ENCODE measurements at places on chromosomes 2 and 18.
A peak's percentile ranks its signal among the peaks of the same experiment; 100 is the strongest.

DNA sequence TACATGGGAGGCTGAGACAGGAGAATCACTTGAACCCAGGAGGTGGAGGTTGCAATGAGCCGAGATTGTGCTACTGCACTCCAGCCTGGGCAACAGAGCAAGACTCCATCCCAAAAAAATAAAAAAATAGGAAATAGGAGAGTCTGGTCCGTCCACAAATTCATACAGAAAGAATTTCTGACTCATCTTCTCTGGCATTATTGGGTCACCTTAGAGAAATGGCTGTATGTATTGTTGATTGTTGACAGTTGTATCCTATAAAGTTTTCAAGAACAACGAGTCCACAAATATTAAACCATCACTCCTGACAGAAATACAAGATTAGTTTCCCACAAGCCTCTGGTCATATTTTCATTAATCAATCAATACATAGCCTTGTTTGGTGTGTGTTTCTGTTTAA lies 20.4 kb downstream of the RBM43 start:
- DNase-seq, result no peak

DNA sequence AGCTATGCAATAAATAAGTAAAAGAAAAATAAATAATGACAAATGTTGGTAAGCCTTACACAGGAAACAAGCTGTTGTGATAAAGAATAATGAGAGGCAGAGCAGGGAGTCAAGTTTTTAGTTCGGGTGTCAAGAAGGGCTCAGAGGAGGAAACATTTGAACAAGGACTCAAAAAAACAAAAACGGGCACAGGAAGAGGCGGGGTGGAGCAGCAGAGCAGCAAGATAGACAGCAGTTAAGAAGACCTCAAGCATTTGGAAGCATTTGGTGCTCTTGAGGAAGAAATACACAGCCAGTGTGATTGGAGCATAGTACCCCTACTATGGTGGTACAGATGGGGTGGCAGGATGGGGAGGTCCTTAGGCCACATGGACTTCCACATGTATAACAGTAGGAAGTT lies 2.8 kb downstream of the TMEM169 start:
- DNase-seq, result peak; percentile 57

- no peak for DNase-seq
Measured at GRCh38 chr2:218221000-218221399, 4.0 kb downstream of the ARPC2 start.

DNA sequence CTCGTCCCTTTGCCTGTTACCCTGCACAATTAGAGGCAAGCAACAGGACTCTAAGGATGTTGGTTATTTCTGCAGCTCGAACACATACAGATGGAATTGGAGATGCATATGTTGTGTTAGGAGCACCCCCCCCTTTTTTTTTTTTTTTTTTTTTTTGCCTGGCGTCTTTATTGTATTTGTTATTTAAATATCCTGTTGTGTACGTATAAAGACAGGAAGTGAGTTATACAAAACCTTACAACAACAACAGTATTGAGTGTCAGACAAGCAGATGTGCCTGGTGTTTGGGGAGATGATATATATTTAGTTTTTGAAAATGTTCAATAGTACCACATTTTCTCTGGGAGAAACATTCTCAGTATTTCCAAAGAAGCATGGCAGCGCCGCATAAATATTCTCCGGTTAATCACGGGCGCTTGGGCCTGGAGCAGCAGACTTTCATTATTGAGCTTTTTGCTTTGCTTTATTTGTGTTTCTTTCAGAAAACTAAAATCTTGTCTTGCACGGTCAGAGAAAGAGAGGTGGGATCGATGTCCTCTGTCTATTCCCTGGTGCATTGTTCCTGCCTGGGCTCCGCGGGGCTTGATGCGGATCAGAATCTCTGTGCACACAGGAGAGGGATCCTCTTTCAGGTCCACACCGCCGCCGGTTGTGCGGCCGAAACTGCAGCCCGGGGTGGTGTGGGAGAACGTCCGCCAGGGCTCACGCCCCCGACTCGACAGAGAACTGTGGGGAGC lies 23.2 kb upstream of the ZNF516 start:
- no peak for DNase-seq

DNA sequence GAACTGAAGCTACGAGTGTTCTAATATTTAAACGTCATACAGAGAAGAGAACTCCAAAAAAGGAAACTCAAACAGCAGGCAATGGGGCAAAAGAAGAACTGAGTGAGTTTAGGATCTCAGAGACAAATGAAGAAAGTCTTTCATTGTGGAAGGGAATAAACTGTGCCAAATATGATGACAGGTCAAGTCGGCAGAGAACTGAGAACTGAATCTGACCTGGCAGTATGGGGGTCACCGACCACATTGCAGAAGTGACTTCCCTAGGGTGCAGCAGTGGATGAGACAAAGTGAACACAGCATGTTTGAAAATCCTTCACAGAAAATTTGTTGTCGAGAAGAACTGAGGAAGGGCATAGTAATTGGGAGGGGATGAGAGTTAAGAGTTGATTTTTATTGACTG lies 55.9 kb downstream of the TTC21B start:
- DNase-seq, result no peak

DNA sequence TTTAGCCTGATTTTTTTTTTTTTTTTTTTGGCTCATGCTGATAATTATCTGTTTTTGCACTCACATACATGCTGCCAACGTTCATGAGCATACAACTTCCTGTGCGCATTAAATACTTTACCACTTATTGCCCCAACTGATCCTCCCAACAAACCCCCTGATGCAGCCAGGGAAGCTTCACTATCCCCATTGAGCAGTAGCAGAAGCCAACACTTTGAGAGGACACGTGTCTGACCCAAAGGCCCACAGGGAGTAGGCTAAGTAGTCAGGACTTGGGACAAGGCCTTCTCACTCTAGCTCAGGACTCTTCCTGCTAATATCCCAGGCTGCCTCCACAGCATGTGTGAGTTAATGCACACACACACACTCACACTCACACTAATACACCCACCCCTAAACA lies 36.2 kb upstream of the MAT2A start:
- DNase-seq, result no peak

DNA sequence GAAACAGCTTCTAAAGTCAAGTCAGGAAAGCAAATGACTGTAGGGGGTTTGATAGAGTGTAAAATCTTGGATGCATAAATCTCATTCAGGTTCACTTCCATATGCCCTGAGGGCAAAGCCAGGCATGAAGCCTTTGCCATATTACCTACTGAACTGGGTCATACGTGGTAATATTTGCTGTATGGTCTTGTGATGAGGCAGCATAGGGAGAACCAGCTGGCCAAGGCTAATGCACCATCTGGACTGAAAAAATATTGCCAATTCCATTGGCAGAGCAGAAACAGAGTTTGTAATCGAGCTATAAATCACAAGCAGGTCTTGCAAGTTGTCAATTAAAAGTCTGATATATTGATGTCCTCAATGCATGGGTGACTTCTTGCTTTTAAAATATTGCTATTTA lies 243.8 kb downstream of the ERBB4 start:
- DNase-seq, result no peak

GRCh38 chr2:40450796-40451430 lies 977 bp downstream of the SLC8A1 start:
- no peak for DNase-seq

DNA sequence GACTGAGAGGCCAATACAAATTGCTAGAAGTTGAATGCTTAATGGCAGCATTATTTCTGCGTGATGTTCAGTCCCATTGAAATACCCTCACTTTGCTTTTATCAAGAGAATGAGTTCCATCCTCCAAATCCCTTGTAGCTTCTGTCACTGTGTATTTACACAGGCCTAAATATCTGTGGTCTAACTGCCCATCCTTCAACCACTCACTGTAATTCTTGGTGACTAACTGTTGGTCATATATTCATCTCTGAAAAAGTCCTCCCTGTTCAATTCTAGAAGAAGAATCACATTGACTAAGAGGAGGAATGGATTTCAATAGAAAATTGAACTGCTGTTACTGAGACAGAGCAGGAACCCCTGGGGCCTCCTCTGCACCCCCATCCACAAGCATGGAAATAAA lies 74.2 kb upstream of the L3MBTL4 start:
- DNase-seq, result no peak

GRCh38 chr2:19538411-19538963 lies 180.1 kb upstream of the OSR1 start:
- no peak for DNase-seq

- DNase-seq, result no peak
Measured at GRCh38 chr2:142973160-142973821, 95.8 kb downstream of the KYNU start.

DNA sequence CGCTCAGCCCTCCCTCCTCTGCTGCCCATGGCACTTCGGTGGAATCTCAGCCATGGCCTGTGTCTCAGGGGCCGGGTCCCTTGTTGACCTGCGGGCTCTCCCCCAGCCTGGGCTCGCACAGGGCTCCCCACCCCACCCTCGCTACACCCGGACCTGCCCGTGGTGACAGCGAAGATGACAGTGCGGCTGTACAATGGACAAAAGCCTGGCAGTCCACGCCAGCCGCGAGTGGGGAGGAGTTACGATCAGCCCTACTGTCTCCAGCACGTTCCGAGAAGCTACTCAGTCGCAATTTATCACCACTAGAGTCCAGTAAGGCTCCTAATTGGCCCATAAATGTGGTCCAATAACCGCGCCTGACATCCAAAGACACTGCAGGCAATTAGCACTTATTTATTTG lies 31.6 kb downstream of the GBX2 start:
- no peak for DNase-seq

DNA sequence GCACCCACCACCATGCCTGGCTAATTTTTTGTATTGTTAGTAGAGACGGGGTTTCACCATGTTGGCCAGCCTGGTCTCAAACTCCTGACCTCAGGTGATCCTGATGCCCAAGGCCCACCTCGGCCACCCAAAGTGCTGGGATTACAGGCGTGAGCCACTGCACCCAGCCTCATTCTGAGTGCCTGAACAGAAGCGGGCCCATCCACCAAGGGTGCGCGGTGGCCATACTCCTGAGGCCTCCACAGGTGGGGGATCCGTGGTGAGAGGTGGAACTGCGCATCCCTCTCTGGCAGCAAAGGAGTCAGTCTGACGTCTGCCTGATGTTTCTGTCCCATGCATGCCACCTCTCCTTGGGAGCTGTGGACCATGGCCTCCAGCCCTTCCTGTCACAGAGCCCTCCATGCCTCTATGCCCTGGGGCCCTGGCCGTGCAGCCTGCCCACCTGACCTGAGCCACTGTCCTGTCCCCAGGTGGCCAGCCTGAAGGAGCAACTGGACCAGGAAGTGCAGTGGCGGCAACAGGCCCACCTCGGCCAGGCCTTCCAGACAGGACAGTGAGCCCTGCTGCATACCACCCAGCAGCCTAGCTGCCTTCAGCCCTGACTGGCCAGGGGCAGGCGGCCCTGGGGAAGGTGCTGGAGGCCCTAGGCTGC lies 7.6 kb upstream of the SNED1 start:
- DNase-seq, result no peak

DNA sequence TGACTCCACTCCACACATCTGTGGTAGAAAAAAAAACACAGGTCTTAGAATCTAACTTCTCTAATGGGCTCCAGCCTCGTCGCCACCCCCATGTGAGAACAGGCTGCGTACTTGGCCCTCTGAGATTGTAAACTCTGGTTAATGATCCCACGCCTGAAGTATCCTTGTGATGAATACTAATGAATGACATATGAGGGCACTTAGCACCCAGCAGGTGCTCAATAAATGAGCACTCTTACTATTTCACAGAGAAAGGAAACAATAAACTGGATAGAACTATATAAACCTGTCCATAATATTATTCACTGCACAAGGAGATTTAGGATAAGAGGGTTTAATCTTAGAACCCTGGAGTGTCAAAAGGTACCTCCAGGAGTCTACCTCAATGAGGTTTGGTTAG lies 310.1 kb upstream of the HNRNPA3 start:
- DNase-seq, result no peak

- no peak for DNase-seq
Measured at GRCh38 chr2:40265602-40266001, 186.3 kb downstream of the SLC8A1 start.

GRCh38 chr2:157173740-157174184 lies 83.7 kb upstream of the GALNT5 start:
- no peak for DNase-seq

DNA sequence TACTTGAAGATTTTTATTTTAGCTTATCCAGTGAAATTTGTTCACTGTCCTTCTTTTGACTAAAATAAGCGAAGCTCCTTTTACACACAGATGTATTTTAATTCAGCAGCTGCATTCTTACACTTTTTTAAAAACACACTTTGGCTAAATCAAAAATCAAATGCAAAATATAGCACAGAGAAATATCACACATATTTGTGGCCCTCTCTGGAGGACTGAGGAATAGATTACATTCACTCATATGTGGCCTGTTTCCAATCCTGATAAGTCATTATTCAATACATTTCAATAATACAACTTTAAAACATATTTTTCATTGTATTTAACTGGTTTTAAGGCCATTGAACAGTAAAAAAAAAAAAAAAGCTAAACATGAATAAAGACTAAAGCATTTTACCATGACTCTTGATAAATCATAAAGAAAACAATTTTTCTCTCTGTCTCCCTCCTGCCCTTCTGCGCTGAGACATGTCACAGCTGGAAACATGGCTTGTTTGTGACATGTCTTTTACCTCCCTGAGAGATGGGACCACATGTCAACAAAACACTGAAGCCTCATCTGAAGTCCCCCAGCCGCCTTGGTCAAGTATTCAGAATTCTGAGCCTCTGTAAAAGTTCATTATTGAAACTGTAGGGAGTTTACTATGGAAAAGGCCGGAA lies 221.0 kb downstream of the ZNF407 start:
- DNase-seq, result no peak

DNA sequence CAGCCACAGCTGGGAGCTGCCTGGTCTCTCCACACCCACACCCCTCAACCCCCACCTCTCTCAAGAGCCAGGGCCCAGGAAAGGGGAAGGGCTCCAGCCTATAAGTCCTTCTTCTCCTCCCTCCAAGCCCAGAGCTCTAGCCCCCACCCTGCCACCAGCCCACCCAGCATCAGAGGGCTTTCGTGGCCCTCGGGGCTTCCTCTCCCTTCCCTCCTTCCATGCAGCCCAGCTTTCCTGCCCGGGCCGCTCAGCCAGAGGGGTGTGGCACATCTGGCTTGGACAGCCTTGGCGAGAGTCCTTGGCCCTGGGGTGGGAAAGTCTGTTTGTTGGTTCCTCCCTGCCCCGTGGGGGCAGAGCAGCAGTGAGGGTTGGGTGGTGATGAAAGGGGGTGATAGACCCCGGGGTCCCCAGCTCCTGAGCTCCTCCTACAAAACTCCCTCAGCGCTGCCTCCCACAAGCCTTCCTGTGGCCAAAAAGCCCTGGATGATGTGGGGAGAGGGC lies 7.0 kb downstream of the TNS1 start:
- no peak for DNase-seq

DNA sequence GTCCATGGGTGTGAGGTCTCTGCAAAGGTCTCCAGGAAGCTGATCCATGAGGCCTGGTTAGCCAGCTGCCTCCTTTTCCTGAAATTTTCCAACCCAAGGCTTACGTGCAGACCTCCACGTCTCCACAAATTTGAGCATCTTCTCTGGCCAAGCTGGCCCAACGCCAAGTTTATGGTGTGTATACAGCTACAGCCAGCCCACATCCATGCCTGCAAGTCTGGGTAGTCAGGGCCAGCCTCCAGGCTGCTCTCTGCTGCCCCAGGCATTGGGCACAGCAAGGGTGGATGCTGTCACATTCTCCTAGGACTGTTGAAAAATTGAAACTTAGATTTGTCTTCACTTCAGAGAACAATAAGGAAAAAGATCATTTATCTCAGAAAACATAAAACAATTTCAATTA lies 525.5 kb upstream of the CHAC2 start:
- no peak for DNase-seq

- no peak for DNase-seq
Measured at GRCh38 chr2:160989778-160990177, 170.4 kb upstream of the TANK start.

- no peak for DNase-seq
Measured at GRCh38 chr2:96556441-96557330, 20.1 kb downstream of the ARID5A start.

GRCh38 chr18:24112874-24113615 lies 25.8 kb upstream of the CABYR start:
- no peak for DNase-seq
